ENCODE measurements at places on chromosomes 12 and 14.
A peak's percentile ranks its signal among the peaks of the same experiment; 100 is the strongest.

- DNase-seq = no peak
Observed at GRCh38 chr12:127943481-127944210, 323.3 kb upstream of the TMEM132C start.

DNA sequence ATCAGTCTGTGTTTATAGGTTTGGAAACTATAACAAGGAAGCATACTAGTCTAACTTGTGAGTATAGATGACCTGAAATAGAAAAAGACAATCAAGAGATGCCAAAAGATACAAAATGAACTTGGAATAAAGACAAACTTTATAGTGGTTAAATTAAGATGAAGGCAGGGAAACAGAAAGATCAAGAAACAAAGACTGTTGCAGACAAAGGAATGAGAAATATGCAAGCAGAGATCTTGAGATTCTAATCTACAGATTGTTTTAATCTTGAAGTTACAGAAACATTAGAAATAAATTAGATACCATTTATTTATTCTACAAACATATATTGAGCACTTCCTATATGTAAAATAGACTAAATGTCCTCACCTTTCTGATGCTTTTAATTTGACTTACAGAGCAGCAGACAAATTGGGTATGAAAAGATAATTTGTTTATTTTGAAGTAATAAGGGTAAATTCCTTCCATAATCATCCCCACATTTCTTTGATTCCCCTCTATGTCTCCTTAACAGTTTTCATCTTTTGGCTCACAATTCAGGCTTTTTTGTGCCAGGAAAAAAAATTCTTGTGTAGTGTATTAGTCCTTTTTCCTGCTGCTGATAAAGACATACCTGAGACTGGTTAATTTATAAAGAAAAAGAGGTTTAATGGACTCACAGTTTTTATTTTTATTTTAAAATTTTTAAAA is 134.4 kb downstream of the KITLG start:
- no peak for DNase-seq

- no peak for DNase-seq
Observed at GRCh38 chr12:75154388-75154787, 55.3 kb downstream of the KCNC2 start.

DNA sequence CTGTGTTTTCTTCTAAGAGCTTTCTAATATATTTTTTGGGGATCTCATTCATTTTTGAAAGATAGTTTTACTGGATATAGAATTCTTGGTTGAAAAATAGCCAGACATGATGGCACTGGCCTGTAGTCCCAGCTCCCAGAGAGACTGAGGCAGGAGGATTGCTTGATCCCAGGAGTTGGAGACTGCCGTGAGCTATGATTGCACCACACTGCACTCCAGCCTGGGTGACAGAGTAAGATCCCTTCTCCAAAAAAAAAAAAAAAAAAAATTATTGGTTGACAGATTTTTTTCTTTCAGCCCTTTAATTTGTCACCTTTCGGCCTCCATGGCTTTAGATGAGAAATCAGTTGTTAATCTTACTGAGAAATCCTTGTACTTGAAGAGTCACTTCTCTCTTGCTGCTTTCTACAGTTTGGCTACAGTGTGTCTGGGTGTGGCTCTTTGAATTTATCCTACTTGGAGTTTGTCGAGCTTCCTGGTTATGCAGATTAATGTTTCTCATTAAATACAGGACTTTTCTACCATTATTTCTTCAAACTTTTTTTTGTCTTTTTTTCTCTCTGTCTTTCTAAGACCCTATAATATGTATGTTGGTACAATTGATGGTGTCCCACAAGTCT is 60.2 kb upstream of the AMN start:
- DNase-seq = no peak

DNA sequence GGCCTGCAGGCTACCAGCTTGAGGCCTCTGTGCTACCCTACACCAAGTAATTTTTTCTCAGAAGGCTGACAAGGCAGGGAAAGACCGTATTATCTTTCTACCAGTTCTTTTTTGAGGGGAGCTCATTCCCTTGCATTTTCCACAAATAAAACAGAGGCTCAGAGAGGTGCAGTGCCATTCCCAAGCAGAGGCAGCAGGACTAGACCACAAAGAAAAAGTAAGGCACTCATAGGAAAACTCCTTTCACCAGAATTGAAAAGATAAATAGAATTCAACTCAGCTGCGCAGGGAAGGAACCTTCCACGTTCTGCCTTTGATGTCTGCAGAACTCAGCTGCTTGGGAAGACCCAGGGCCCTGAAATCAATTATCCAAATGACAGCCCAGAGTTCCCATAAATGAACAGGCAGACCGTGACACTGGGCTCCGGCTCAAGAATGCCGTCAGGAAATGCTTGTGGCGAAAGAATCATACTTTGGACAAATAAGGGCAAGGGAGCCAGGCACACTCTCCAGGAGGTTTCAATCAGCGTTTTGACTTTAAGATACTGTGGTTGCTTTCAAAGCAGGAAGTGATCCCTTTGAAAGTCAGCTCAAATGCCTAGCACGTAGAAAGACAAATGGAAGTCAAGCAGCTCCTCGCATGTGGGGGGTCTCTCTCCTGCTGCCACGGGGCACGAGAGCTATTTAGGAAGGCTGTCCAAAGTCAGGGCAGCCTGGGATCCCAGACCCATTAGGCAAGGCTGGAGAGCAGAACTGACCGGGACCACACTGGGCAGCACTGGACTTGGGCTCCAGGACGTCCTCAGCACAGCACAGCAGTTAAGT is 14.0 kb downstream of the KCTD10 start:
- DNase-seq = no peak

GRCh38 chr14:94853920-94854319 is 84.0 kb upstream of the GSC start:
- no peak for DNase-seq

GRCh38 chr14:99214701-99215100 is 57.3 kb downstream of the BCL11B start:
- no peak for DNase-seq

DNA sequence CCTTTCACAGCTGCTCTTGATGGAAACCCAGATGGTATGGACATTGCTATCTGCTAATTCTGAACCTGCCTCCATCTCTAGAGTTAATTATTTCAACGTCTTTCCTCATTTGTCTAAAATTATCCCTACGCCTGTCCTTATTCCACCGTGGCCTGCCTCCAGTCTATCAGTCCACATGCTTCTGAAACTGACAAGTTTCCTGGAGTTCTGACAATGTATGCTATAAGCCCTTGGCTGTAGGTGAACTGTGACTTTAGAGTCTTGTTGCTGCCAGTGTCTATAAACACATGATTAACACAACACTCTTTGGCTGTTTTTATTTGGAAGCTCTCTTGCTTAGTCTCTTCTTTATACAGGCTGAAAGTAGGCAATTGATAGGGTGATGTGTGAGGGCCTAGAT is 1052.9 kb downstream of the TMTC2 start:
- DNase-seq = no peak

- DNase-seq = peak; percentile 18
Observed at GRCh38 chr12:55797068-55797467, 20.5 kb downstream of the SARNP start.

DNA sequence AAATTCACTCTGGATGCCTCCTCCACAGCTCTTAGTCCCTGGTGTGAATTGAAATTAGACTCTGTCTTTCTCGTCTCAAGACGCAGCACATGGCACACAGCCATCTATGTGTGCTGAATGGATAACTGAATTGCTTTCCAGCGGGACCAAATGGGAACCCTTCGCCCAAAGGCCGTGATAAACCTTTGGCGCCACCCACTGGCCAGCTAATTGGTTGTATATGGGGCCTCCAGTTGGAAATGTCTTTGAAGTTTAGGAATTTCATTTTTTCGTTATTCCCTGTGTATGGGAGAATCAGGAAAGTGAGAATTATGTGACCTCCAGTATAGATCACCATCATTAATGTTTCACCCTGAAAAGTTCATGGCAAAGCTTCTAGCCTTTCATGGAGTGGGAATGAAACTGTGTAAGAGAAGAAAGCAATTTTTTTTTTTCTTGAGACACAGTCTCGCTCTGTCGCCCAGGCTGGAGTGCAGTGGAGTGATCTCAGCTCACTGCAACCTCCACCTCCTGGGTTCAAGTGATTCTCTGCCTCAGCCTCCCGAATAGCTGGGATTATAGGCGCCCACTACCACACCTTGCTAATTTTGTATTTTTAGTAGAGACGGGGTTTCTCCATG is 9.8 kb upstream of the HSP90AA1 start:
- peak; percentile 73 for DNase-seq

- DNase-seq = no peak
Observed at GRCh38 chr12:110765111-110765510, 22.4 kb upstream of the PPP1CC start.

DNA sequence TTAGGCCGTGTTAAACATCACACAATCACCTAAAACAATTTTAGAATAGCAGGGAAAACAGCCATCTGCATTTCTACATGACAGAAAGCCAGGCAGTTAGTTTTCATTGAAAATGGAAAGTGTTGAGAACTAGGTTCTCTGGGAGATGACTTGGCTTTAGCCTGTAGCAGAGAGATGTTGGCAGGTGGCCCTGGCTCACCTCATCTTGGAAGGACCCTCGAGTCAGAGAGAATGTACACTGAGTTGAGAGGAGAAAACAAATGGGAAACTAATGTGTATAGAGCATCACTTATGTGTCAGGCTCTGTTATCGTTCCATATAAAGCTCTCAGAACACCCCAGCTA is 51.9 kb downstream of the SUSD6 start:
- no peak for DNase-seq

GRCh38 chr12:116226026-116226425 is 51.5 kb downstream of the MED13L start:
- no peak for DNase-seq

DNA sequence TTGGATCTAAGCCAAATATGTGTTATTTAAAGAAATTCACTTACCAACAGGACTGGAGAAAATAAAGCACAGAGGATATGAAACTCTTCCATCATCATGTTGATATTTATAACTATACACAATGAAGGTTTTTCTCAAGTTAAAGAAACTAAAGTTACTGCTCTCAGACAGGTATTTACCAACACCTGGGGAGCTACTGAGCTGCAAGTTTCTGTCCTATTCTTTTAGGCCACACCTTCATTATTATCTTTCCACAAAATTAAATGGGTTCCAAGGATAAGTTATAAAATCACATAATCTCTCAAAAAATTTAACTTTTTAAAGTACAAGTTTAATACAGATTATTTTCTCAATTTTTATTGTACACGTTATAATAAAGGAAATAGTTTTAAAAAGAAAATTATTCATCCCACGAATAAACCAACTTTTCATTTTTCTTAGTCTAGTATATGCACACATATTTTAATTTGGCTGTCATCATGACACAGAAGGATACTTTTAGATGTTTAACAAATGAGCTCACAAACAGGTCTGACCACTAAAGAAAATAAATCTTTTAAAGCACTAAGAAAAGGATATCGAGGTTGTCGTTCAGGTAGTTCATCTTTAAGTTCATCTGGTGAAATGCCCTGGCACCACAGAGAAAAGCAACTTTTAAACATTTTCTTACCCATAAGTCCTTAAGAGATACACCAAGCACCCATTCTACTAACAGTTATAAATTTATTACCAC is 7.8 kb downstream of the GMFB start:
- DNase-seq = no peak

DNA sequence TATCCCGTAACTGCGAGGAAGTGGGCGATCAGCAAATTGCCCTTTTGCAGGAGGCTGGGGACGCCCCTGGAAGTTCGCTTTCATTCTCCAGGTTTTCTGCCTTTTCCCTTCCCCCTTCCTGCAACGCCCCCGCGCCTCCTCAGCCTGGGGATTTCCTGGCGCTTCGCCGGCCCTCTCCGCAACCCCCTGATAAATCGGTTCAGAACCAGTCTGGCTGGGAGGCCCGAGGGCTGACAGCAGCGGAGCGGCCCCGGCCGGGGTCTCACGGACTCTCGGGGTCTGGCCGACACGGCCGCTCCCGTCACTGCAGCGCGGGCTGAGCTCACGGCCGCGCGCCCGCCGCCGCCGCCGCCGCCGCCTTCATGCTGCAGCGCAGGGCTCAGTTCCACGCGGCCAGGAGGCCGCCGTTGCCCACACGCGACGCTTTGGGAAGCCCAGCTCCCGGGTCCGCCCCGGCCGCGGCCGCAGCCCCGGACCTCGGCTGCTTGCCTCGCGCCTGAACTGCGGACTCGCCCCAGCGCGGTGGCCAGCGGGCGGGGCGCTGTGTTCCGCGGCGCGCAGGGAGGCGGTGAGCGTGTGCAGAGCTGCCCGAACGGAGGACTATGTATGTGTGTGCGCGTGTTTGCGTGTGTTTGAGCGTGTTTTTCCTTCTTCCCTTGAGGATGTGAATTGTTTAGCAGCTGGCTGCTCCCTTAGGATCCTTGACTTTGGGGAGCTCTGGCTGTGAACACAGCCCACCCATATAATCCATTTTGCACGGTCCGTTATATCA is at the start of gene LRFN5:
Gene LRFN5 (plus strand): TSS at position 345 of the 772 bp plus-strand sequence.
- DNase-seq = no peak

DNA sequence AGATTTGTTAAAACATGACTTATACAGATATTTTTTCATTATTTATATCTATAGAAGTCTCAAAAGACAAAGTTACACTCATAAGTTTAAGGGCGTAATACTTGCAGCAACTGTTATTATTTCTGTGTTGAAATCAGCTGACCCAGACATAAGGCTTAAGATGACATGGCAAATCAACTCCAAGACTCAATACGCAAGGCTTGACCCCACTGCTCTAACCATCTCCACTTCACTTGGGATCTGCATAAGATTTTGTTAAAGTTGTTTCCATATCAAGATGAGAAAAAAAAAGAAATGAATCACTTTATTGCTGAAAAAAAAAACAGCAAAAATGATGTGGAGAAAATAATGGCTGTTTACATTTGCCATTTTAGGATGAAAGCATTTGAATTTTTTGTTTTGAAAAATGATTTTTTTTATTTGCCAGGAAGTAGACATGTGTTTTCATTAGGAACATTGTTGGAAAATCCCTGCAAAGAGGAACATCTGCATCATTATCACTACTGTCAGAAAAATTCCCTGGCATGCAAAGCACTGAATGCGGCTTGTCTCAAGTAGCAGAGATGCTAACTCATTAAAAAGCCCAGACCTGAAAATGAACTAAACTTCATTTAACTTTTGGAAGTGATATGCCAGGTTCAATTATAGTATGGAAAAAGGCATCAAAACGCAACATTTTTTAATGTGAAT is 73.5 kb downstream of the LIN7A start:
- no peak for DNase-seq

DNA sequence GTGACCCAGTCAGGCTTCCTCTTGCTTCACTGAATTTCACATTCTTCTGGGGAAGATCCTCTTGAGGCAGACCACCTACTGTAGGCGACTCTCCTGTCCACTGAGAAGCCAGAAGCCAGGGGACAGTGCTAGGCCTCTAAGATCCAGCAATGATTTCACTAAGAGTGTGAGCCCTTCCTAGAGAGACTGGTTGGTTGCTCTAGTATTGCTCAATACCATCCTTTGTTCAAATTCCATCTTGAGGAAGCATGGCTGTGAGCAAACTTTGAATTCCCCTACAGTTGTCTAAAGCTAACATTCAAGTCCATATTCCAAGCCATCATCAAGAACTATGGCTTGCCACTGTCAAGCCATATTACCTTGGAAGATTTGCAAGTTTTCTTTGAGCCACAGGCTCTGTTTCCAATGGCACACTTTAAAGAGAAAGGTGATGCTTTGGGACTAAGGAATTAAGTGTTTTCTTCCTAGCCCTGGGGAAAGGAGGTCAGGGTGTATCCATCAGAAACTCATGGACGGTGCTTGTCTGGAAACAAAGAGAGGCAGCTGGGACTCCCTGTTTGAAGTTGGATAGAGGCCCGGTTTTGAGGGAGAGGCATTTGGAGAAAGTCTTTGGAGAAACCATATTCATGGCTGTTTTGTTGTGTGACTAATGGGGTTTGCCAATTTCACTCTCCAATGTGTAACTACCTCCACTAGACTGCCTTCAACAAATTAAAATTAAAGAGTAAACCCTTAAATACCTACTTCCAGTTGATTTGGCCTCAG is 1217.9 kb downstream of the VRK1 start:
- DNase-seq = no peak

- no peak for DNase-seq
Observed at GRCh38 chr12:65986047-65986446, 144.5 kb downstream of the LLPH start.

GRCh38 chr12:100027671-100028070 is 42.9 kb upstream of the ANKS1B start:
- no peak for DNase-seq
